ENCODE measurements at places on chromosomes 12 and 14. TPM values are rescaled to one million over a fixed set of nuclear protein-coding genes. Genes with fewer than 3 reads are reported as not detected.
A peak's percentile ranks its signal among the peaks of the same experiment; 100 is the strongest.

The RHOJ gene
- not detected for total RNA-seq

The SERPINA1 gene
- total RNA-seq, result not detected

The SRRM4 gene
- total RNA-seq, result 183 TPM

The KRT8 gene
- 14.0 TPM for total RNA-seq

- DNase-seq, result no peak
These were observed 296.1 kb downstream of the RERGL start for GRCh38 chr12:17793854-17794253.

- peak; percentile 62 for DNase-seq
These were observed 8.9 kb downstream of the ISCA2 start for GRCh38 chr14:74502236-74503019.

- no peak for DNase-seq
These were observed 393.2 kb upstream of the ATXN7L3B start for GRCh38 chr12:74144396-74144795.
